Nephron progenitor cell (in vitro differentiated cells): ENCODE measurements at places on chromosomes 7 and 10.

GRCh38 chr7:2033586-2034135 is 199.1 kb downstream of the MAD1L1 start:
- no peak for DNase-seq

DNA sequence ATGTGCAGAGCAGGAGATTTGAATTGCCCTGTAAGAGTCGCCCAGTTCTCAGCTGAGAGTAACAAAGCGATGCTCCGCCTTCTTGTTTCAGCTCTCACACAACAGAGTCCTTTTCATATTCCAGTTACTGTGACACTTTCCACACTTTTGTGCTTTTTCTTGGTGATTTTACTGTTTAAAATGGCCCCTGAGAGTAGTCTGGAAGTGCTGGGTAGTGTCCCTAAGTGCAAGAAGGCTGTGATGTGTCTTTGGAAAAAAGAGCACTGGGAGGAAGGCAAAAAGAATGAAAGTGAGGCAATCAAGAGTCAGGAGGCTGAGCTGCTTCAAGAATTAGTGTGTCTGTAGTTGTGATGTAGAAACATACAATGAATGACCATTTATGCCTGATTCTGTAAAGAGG is 201.2 kb upstream of the SEMA3E start:
- DNase-seq = no peak

DNA sequence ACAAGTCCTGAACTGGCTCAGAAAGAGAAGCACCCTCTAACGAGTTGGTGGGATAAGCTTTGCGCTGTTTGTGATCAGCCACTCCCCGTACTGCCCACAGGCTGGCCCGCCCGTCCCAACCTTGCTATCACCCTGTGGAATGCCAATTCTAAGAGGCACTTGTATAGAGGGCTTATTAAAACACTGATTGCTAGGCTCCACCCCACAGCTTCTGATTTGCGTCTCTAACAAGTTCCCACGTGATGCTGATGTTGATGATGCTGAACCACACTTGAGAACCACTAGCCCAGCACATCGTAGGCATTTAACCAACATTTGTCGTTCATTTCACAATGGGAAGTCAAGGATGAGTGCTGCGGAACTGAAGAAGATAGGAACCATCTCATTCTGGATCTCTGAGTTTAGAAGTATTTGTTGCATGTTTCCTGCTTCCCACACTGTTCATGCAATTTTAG is 12.7 kb upstream of the GSAP start:
- no peak for DNase-seq

DNA sequence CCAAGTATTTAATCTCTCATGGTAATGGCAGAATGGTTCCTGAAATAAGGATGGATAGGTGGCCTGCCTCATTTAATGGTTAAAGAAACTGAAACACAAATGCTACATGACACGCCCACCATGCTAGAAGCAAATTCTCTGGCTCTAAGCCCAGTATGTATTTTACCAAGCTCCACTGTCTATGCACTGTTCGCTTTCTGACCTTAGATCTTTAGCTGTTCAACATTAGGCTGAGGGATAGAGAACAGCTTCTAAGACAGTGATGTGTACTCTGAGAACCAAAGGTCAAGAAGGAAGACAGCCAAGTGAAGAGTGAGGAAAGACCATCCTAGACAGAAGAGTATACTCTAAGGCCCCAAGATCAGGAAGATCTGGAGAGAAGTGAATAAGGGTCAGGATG is 26.6 kb downstream of the FAM3C start:
- no peak for DNase-seq

- peak; percentile 95 for DNase-seq
Observed at GRCh38 chr10:101779544-101780186, 3.6 kb downstream of the NPM3 start.

DNA sequence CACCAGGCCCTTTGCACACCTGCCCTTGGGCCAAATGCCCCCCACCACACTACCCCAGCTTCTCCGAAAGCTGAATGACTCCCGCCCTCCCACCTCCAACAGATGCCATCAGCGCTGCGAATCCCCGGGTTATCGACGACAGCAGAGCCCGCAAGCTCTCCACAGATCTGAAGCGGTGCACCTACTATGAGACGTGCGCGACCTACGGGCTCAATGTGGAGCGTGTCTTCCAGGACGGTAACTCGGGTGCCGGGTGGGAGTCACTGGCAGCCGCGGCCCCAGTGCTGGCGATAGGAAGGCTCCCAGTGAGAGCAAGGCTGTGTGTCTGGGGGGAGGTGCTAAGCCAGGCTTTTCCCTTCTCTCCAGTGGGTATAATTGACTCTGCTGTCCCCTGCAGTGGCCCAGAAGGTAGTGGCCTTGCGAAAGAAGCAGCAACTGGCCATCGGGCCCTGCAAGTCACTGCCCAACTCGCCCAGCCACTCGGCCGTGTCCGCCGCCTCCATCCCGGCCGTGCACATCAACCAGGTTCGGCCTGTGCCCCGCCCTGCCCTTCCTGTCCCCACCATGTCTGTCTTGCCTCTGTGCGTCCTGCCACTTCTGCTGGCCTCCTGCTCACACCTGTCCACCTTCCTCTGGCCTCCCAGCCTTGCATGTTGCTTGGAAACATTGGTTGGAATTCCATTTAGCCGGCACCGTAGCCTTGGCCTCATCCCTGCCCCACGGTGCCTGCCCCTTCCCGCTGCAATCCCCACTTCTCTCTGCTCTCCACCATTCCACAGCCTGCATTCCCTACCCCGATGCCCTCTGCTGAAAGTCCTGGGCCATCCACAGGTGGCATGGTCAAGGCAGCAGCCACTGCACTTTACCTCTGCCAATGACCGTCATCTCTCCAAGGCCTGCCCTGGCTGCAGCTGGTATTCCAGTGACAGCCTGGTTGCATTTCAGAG is 32.1 kb downstream of the AGAP3 start:
- DNase-seq = no peak

DNA sequence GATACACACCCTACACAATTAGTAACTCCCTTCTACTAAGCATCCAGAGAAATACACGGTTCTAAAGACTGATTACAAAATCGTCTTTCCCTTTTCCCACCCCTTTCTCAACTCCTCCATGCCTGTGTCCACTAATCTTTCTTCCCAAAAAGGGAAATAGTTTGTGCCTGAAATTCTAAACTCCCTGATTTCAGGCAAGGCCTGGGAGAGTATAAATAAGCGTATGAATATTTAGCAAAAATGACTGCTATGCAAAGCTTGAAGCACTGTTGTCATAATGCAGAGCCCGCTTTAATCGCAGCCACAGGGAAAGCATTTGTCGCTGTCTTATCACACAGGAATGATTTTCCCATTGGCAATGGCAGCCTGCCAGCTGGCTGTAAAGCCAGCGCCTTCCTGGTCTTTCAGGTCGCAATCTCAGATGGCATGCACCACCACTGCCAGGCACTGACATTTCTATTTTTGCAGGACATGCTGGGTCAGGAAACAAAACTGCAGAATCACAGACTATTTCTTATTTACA is 142.9 kb upstream of the PCGF5 start:
- no peak for DNase-seq

- no peak for DNase-seq
Observed at GRCh38 chr10:68074031-68074774, 880 bp downstream of the HERC4 start.

DNA sequence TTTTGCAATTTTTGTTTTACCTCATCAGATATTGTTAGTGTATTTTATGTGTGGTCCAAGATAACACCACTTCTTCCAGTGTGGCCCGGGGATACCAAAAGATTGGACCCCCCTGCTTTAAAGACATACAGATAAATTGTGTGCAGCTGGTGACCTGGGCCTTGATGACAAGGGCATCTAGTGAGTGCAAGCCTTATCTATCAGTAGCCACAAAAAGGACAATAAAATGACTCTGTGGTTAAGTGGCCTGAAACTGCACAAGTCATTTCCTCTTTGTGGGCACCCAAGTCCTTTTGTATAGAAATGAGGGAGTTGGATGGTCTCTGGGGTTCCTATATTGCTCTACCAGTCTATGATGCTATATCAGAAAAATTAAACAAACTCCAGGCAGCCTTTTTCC is 98.1 kb downstream of the PARD3 start:
- DNase-seq = no peak

DNA sequence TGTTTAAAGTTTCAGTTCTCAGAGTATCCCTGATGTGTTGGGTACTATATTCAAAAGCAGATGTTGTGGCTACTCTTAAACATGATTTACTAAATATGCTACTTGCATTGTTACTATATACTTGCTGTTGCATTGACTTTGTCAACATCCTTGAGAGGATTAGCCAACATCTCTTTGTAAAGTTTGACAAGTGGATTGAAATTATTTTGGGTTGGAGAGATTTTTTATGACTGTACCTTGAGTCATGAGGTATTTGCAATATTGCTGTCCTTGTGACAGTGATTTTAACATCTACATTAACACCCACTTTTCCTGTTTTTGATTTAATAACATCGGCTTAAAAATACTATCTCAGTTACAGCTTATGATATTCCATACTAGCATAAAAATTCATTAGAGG is 31.9 kb downstream of the MRC1 start:
- no peak for DNase-seq

DNA sequence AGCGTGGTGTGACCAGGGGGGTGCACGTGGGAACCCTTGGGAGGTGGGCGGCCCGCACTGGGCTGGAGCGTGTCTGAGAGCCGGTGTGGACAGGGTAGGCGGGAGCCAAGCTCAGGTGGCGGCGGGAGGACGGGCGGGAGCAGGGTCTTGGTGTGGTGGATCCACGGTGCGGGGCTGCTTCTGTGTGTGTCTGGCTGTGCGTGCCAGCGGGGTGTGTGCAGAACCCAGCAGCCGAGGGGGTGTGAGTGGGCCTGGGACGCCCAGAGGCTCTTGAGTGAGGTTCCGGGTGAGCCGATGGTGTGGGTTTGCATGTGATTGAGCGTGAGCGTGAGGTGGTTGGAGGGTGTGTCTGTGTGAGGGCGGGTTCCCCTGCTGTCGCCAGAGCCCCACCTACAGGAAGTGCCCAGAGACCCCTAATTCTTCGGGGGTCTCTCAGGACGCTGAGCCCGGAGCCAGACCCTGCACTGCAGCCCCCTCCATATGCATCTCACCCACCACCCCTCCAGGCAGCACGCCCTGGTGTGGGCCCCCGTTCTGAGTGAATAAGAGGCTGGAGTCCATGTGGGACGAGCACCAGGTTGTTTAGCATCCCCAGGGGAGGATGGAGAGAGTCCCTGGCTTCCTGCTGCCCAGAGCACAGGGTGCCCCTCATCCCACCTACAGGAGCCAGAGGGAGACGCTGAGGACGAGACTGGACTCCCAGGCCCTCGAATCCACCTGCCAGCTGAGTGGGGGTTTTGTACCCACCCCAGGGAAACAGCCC is 78.2 kb downstream of the ELFN1 start:
- DNase-seq = no peak
